Activated CD4-positive, alpha-beta T cell treated with anti-CD3 and anti-CD28 coated beads for 4 hours (primary cell): ENCODE measurements at places on chromosomes 5 and 9.

DNA sequence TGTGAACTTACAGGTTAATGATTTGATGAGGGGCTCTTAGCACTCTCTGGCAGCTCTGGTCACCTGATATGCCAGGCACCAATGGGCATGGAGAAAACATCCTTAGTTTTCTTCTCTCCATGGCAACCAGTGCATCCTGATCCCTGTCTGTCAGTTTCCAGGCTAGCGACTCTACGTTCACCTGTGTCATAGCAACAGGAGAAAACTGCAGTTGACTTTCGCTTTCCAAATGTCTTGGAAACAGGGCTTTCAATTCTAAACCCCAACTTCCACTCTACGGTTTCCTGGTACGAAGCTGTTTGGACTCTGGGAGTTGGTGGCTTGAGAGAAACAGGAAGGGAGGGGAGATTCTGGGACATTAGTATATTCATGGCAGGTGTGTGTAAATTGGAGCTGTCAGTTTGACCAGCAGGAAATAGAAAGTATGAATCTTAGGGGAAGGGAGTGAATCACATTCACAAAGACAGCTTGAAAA lies 74.4 kb downstream of the SLC28A3 start:
- no peak for DNase-seq

DNA sequence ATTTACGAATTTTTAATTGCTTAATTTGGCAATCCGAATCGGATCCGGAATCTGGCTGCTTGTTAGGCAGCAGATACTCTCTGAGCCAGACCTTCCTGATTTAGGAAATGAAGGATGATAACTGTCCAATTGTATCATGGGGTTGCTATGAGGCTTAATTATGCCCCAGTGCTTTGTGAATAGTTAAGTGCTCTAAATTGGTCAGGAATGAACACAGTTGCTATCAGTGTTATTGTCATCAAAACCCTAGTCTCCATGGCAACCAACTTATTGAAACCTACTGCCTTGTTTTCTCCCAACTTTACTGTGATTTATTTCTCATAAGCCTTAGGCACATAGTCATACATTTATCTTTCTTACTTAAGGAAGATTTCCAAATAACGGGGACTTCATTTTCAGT lies 47.9 kb downstream of the MAMDC2 start:
- DNase-seq: no peak

DNA sequence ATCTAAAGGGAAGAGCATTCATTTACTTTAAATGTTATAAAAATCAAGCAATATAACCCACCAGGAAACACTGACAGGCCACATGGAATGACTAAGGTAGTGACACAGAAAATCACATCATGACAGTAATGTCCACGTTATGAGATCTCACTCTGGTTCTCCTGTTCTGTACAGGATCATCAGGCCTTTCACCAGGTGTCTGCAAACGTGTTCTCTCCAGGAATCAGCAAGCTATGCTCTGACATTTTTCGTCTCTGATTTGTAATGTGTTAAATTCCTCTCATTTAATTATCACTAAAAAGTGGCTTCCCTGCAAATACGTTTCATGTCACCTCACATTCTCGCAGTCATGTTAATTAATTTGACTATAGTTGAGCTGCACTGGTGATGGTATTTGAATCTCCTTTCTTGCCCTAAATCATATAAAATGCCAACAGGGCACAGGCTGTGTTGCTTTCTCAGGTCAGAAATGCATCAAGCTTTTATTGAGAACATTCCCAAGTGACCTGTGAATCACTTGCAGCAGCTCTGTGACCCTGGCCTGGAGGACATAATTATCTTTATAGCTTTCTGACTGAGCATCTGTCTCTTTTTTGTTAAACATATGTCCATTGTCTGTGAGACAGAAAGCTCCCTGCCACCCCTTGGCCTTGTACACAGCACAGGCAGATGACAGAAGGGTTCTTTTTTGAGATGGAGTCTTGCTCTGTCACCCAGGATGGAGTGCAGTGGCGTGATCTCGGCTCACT lies 196.2 kb downstream of the DIRAS2 start:
- no peak for DNase-seq

DNA sequence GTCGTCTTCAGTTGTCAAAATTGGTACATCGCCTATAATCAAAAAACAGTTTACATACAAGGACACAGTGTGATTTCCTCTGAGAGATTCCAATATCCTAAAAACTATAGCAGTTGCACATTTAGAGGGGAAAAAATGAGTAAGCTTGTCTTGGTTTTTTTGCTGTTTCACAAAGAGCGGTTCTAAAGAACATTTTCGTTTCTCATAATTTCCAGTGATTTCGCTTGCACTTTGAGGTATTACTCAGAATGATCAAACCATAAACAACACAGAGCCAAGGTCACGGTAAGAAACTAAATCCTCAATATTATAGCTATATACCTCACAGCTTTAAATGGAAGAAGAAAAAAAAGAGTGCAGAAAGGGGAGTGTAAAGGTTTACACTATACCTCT lies 861 bp downstream of the MTX3 start:
- peak; percentile 4 for DNase-seq

DNA sequence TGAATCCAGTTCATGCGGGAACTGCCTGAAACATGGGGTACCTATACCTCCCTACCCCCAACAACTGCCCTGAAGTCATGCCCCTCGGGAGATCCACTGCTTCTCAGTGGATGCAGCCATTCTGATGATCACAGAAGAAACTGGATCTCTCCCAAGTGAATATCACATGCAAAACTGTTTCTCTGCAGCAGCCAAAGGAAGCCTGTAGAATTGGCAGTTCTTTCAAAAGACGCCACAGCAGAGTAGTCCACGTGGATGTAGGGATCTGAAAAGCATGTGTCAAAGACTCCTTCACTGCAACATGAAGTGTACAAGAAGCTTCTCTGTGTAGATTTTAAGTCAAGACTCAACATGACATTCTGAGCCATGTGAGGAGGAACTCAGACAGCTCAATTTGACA lies 286.7 kb downstream of the NR3C1 start:
- no peak for DNase-seq

DNA sequence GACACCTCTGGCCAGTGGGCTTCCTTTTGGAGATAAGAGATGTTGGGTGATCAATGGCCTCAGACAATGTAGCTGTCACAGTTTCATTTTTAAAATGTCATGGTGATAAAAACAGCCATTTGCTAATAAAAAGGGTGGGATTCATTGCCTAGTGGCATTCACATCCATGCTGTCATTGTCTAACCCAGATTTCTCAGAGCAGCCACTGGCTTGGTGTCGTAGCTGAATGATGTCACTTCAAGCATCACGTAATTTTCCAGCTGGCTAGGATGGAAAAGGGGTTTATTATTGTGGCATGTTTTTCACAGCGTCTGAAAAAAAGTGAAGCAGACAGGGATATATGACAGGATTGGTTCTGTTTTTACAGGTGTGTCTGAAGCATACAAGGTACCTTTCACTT lies 184.7 kb downstream of the AOPEP start:
- DNase-seq: no peak

DNA sequence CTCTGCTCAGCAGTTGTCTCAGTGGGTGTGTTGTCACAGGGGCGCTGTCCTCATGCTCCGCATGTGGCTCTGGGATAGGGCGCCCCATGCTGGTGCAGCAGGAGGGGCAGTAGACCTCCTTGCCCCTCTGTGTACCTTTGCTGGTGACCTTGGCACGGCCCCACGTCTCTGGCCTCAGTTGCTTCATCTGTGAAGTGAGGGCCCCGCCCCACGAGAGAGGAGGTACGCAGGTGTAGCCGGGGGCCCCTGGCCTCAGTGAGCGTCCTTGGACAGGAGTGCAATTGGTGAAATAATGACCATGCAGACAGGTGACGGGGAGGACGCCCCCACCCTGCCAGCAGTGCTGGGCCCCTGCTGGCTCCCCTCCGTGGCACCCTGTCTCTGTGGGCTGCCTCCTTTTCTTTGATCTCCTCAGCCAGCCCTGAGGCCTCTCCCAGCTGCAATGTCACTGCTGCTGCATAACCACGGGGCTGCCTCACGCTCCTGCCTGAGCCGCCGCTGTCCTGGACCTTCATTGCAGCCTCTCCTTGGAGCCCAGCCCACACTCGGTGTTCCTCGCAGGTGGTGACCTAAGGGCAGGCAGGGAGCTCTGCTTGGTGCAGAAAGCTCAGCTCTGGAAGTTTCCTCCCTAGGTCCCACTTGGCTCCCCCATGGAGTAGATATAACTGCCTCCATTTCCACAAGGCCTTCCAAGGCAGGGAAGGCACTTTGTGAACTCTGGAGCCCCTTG lies 57.3 kb downstream of the PHF2 start:
- DNase-seq: no peak
